A673 (cell line): ENCODE measurements at places on chromosomes 13 and 19. TPM values are rescaled to one million over a fixed set of nuclear protein-coding genes. Genes with fewer than 3 reads are reported as not detected.

IQCN gene
- total RNA-seq = 10.2 and 12.0 TPM in 2 replicates

FUT1 gene
- total RNA-seq = 0.06 and 0.15 TPM in 2 replicates

ANKLE1 gene
- total RNA-seq = 15.8 and 17.5 TPM in 2 replicates

C19orf81 gene
- total RNA-seq = 6.2 and 10.5 TPM in 2 replicates

GRCh38 chr19:2820112-2820702 is 539 bp downstream of the ZNF554 start:
- no peak for DNase-seq

- no peak for DNase-seq
Observed at GRCh38 chr13:35213911-35214310, 262.6 kb downstream of the MAB21L1 start.

DNA sequence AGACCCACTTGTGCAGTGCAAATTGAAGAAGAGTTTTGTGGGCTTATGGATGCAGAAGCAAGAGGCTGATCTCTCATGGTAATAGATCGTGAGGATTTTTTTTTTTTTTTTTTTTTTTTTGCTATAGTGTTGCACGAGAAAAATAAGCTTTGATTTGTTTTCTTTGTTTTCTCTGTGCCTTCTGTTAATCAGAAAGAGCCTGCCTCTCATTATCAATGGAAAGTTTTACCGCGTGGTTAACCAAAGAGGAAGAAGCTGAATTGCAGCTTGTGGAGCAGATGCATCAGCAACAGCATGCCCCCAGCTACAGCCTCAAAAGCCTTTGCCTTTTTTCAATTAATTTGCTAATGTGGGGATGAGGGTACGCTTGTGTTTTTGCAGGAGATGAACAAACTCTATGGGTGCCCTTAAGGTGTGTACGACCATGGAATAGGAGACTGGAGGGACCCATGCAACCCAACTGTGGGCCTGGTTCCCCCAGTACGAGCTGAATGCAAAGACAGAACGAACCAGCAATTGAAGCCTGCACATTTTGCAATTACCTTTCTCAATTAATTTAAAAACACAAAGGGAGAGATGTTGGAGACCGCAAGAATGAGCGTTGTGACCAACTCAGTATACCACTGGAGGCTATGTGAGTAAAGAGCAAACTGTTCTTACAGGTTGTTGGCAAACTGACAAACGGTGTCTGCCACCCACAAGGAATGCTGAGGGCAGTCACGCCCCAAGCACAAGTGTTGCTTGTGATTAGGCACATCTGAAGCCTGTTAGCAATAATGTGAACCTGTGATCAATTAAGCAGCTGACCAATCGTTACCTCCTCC is 58.6 kb upstream of the SPRY2 start:
- DNase-seq = no peak

- peak; percentile 97 for DNase-seq
Observed at GRCh38 chr19:17553256-17553655, 2.2 kb upstream of the COLGALT1 start.

- DNase-seq = no peak
Observed at GRCh38 chr19:8071912-8072311, 19.4 kb downstream of the CCL25 start.

DNA sequence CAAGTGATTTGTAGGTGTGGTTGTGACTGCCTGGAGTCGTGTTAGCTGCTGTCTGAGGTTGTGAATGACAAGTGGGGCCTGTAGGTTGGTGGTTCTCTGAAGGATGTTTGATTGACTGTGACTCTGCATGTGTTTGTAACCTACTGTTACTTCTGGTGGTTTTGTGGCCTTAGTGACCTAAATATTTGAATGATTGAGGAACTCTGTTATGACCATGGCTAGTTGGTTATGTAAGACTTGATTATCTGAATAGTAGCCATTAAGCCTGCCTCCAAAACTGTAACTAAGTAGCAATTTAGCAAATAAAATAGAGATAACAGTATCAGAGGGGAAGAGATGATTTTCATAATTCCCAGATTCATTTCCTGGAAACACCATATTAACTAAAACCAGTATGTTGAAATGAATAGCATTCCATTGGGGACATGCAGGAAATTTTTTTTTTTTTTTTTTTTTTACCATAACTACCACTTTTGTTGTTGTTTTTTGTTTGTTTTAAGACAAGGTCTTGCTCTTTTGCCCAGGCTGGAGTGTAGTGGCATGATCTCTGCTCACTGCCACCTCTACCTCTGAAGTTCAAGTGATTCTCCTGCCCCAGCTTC is 865 bp downstream of the ZNF382 start:
- DNase-seq = peak; percentile 44
